ENCODE measurements at places on chromosomes 11 and 22.
A peak's percentile ranks its signal among the peaks of the same experiment; 100 is the strongest.

DNA sequence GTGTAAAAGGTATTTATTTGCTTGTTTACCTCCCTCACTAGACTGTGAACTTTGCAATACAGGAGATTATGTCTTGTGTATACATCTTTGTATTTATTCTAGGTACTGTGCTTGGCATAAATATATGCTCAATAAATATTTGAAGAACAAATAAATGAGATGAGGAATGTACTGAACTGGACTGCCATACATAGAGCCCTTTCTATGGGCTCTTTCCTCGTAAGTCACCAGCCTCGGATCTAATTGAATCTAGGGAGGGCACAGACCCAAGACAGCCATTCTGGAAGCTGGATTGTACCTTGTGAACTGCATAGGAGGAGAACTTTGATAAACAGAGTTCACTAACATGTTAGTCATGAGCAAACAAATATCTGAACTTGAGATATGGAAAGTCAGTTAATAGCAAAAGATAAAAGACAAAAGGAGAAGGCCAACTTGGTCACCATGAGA, 503.9 kb downstream of the INSC start:
- DNase-seq, result no peak

DNA sequence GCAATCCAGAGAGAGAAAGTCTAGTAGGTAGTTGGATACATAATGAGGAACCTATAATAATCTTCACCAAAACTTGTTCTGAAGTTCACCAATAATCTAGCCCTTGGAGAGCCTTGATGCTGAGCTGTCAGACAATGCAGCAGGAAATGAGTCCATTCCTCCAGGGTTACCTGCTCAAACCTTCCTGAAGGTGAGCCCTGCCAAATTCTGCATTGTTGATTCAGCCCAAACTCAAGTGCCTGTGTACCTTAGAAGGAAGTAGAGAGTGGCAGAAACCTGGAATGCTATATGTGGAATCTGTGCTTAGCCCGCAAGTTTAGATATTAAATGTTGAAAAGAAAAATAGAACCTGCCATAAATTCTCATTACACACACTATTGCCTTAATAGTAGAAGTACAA, 77.4 kb upstream of the SPON1 start:
- no peak for DNase-seq

- DNase-seq, result peak; percentile 78
These were observed 3.1 kb downstream of the ENDOD1 start for GRCh38 chr11:95092549-95093324.

DNA sequence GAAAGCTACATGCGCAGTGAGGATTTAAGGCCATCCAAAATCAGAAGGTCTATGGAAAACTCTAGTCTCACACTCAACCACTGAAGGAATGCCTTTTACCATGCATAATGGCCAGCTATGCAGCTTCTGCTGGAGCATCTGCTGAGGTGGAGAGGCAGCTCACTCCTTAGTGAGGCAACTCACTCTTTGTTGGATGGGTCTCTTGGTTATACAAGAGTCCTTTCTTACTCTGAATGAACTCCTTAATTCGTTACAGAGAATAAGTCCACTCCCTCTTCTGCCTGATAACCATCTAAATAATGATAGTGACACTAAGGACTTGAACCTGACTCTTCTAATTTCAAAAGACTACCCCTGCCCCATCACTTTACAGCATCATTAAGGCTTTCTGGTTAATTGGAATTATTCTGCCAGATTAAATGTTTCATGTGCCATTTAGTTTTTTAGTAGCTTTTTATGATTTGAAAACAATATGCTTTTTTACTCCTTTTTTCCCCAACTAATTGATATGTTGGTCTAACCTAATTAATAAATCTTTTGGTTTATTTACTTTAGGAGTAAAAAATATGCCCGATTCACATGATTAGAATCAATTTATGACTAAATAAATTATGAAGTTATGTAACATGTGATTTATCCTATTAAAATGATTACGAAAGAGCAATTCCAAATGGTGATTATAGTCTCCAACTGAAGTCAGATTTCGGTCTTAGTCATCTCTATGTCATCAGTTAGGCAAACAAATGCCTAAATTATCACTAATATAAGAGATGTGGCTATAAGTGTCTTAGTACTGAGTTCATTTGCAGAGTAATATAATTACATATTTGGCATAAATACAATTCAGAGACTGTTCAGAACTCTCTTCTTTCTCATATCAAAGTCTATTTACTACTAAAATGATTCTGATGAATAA, 286.7 kb upstream of the CCDC90B start:
- DNase-seq, result peak; percentile 25

- DNase-seq, result peak; percentile 25
These were observed at the start of gene INSC for GRCh38 chr11:15114501-15115475. Gene INSC, plus strand, starts transcription at chr11:15114923. Its CDS starts 34,252 bp downstream, at chr11:15149175.

DNA sequence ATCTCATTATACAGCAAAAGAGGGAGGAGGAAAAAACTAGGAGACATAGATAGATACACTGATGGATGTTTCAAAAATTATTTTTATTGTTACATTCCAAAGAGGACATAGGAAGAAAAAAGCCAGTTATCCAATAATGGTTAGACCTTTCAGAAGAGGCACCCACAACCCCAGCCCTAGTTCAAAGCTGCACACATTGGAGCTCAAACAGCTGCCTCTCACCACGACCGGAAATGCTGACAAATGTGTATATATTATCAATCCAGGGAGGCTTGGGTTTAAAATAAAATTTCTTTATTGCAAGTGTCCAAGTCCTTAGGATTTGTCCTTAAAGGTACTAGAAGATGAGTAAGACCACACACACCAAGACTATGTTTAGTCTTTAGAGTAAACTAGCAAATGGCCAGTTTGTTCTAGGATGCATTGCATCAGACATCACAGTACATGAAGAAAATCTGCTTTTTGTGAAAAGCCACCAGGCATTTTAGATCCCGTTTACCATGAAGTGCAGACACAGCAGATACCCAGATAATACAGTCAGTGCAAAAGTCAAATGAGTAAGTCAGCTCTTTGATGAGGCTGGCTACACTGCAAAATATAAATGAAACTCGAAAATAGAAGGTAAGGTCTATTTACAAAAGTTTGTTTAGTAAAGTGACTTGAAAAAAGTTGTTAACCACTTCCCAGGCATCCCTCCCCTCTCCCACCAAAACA, 4.6 kb upstream of the ASCL3 start:
- no peak for DNase-seq

DNA sequence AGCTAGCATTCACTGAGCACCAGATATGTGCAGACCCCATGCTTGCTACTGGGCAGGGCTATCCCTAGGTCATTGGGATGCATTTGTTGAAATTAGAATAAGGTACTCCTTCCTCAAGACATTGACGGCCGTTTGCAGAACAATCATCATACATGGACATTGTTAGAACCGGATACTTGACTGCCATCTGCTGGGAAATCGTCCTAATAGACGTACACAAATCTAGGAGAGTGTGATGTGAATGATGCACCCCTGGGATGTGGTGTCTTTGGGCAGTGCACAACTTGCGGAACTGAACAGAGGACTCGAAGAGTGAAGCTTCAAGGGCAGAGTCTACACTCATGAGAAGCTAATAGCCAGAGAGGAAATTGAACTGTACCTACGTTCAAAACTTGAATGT, 35.9 kb downstream of the MYO18B start:
- peak; percentile 55 for DNase-seq

GRCh38 chr11:125871391-125872137, 15.9 kb upstream of the HYLS1 start:
- peak; percentile 38 for DNase-seq

DNA sequence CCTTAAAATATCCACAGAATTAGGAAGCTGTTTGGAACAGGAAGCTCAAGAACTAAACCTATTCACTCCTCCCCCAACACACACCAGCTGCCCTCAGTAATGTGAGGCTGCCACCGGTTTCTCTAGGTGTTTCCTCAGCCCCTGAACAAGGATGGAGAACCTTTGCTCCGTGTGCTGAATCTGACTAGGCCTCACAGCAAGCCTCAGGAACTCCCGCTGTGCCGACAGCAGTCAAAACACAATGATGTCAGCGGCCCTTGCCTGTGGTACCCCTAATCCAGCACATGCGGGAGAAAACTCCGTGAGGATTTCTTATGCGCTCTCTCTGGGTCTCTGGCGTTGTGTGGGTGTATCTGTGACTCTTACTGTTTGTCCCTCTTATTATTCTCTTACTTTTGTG, 153.3 kb downstream of the EFCAB6 start:
- DNase-seq, result peak; percentile 26

GRCh38 chr11:2539371-2540222, 94.8 kb downstream of the KCNQ1 start:
- DNase-seq, result no peak

DNA sequence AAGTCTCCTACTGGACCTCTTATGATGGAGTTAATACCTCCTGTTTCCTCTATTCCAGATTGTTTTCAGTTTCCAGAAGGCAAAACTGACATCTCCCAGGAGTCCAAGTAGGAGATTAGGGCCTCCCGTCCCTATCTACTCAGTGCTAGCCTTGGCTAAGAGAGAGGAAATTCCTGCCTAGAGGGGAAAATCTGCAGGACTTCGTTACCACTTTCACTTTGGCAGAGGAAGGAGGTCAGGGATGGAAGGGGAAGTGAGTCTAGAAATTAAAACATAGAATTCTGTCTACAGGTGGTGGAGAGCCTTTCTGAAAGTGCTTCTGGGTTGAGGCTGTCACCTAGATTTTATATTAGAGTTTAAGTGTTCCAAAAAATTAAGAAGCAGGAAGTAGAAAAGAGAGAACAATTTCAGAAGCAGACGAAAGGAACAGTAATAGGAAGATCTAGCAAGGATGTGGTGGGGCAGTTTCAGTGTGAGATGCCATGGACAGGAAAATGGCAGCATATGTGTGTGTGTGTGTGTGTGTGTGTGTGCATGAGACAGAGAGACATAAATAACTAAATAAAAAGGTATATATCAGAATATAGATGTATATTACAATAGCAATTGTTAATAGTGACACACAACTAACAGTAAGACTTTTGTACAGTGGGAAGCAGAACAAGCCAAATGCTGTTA, 2.4 kb upstream of the TRIM68 start:
- DNase-seq, result no peak

- DNase-seq, result no peak
These were observed 666.0 kb upstream of the RAG2 start for GRCh38 chr11:37264060-37264459.

GRCh38 chr22:46209262-46209661, 40.8 kb downstream of the CDPF1 start:
- DNase-seq, result no peak

GRCh38 chr11:130672911-130673310, 224.5 kb downstream of the ADAMTS15 start:
- DNase-seq, result no peak

- peak; percentile 69 for DNase-seq
These were observed 279.7 kb downstream of the SWAP70 start for GRCh38 chr11:9943386-9944110.

- no peak for DNase-seq
These were observed 2.2 kb downstream of the GANAB start for GRCh38 chr11:62644220-62644619.

DNA sequence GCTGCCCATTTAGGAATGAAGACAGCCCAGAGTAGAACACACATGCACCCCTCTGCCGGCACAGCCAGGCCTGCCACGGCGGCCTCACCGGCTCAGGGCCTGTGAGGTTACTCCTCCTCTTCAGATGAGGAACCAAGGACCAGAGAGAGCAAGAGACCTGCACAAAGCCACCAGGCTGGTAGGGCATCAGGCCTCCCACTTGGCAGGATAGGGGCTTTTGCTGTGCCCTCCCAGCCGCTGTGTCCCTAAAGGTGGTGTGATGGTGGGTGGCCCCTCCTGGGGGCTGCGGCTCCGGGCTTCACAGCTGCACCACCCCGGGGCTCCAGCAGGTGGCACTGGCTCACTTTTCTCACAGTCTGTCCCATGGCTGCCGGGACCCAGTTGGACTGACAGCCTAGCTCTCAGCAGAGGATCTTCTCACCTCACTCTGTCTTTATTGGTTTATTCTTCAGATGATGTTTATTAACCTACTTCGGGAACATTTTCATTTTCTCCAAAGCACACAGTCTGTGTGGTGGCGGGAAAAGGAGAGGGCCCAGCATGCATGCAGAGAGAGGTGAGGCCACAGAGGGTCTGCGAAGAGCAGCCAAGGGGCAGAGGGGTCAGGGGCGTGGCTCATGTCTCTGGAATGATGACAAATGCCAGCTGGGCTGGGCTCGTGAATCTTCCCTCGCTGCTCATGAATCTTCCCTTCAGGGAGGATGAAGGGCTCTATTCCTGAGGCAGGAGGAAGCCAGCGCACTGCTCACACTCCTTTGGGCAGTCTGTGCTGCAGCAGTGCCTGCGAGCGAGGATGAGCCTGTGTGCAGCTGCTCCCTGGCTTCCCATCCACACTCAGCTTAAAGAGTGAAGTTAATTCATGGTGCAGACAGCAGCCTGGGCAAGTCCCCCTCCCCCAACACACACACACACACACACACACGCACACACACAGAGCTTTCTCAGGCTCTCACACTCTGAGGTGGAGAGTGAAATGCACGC, 101.1 kb upstream of the PITPNB start:
- DNase-seq, result peak; percentile 75

GRCh38 chr11:19910931-19911330, 198.3 kb downstream of the NAV2 start:
- DNase-seq, result no peak

- DNase-seq, result no peak
These were observed 48.9 kb upstream of the TBCEL start for GRCh38 chr11:120974965-120975364.

- no peak for DNase-seq
These were observed 17.5 kb downstream of the WT1 start for GRCh38 chr11:32417806-32418205.

DNA sequence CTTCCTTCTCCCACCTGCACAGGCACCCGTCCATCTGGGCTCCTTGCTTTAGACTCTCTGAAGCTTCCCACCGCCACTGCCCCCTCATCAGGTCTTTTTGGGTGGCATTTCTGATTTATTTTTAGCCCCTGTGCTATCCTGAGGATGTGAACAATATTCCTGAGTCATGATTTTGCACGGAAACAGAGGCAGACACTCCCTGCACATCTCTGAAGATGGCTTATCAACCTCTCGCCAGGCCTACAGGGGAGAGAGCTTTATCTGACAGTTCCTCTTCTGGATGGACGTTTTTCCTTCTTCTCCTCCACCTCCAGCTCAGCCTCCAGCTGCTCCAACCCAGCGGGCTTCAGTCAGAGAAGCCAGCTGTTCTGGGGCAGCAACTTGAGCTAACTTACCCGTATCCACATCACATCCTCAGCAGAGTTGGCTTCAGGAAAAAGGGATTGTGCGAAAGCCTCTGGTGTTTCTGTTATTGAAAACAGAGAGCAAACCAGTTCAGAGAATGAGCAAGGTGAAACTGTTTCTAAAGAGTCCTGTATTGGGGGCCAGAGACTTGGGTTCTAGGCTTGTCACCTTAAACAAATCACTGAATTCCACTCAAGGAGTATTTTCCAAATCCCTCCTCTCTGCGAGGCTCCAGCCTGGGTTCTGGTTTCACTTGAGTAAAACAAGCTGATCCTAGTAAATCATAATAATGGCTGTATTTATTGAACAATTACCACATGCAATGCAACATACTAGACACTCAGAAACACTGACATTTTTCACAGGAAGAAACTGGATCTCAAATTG, 33.1 kb upstream of the ETS1 start:
- peak; percentile 27 for DNase-seq

- DNase-seq, result no peak
These were observed 105.7 kb downstream of the RASSF10 start for GRCh38 chr11:13114566-13115379.

Measured in fibroblast of skin of back (primary cell).